ELF-1 (cell line): ENCODE measurements at places on chromosomes 7 and 10.
A peak's percentile ranks its signal among the peaks of the same experiment; 100 is the strongest.

DNA sequence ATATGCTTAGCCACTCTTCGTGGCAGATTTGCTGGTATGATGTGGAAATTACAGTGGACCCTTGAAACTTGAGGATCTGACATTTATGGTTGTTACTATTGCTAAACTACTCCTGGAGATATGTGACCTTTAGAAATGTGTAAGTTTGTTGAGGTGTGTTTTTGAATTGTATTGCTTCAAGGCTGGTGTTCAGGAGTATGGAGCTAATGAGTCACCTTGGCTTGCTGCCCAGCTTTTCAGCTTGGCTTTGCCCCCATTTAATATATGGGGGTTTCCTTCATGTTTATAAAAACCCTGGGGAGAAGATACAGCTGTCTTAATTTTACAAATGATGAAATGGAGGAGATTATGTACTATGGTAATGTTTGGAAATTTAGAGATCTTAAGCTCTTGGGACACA lies 11.6 kb downstream of the HBP1 start:
- no peak for DNase-seq

DNA sequence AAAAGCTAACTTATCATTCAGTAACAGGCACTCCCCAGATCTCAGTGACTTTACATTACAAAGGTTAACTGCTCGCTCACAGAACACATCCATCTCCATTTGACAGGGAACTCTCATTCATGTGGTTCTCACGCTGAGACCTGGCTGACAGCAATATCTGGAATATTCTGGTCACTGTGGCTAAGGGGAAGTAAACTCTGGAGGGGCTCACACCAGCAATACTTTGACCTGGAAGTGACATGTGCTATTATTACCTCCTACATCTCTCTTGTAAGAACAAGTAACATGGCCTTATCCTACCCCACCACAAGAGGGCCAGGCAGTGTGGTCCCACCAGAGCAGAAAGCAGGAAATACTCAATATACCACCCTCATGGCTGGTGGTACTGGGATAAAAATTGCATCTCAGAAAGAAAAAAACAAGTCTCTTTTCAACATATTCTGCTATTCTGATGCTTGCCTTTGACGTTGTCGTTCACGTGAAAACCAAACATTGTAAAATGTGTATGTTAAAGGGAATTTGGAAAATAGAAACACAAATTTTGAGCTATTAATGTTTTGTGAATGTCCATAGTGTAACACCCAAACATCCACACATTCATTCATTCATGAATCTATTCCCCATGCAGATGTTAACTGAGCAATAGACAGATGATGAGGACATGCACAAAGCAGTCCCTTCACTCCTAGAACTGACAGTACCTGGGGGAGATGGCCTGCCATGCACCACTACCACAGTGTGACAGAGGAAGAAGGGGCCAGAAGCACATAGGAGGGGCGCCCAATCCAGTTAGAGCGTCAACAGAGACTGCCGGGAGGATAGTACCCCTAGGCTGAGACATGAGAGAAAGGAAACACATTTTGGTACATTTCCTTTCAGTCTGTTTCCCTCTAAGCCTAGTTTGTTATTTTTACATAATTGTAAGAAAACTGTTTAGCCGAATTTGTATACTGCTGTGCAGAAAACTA lies 166.0 kb upstream of the SP4 start:
- DNase-seq: peak; percentile 90

- DNase-seq: no peak
These were observed 64.3 kb upstream of the NRP1 start for GRCh38 chr10:33398796-33399195.

DNA sequence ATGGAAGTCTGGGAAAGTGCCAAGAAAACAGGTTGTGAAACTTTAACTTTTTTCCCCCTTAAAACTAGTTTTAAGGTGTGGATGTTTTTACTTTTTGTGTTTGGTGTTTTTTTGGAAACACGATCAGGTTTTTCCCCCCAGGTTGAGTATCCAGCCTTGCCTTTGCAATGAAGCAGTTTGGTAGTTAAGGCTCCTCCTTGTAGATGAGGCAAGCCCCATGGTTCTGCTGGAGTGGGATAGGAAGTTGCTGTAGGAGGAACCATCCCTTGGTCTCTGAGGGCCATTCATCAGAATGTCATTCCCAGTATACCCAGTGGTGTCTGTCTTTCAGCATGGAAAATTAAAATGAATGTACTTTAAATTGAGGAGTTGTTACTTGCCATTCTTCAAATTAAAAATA lies 2.7 kb downstream of the CUL1 start:
- no peak for DNase-seq

GRCh38 chr7:105876964-105877601 lies 684 bp upstream of the ATXN7L1 start:
- DNase-seq: peak; percentile 75

DNA sequence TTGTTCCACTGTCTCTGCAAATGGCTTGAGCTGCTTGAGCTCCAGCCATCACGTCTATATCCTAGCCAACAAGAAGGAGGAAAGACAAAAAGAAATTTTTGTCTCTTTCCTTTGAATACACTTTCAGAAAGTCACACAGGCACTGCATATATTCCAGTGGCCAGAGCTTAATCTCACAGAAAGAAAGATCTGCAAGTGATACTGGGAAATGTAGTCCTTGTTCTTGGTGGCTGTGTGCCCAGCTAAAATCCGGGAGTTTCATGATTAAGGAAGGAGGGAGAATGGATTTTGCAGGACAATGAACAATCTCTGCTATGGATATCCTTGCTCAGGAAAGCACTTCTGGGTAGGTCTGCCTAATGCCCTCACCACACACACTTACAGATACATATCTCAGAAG lies 19.5 kb upstream of the DLG5 start:
- no peak for DNase-seq

GRCh38 chr10:114518401-114519305 lies 114.4 kb upstream of the AFAP1L2 start:
- no peak for DNase-seq

DNA sequence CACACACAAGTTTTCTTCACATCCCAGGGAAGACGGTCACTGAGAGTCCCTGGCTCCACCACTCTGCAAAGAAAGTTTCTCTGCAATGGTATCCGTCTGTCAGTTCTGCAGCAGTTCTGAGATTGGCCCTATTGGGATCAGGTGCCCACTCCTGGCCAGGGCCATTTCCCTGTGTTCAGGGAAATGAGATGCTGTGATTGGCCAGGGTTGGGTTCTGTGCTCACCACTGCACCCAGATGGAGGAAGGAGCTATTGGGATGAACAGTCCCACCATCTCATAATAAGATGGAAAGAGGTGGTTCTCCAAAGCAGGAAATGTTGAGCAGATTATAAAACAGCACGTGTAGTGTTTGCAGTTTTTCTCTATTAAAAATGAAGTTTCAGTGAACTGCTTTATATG lies 13.3 kb upstream of the PIP4K2A start:
- no peak for DNase-seq

- DNase-seq: peak; percentile 83
These were observed 16.8 kb upstream of the CRYGN start for GRCh38 chr7:151456782-151457181.
